Esophagus muscularis mucosa (tissue), 4 donors: ENCODE measurements at places on chromosomes 2 and 18. TPM values are rescaled to one million over a fixed set of nuclear protein-coding genes. Genes with fewer than 3 reads are reported as not detected.

Gene RNU2-63P
- total RNA-seq = not detected

Gene SERPINB4
- total RNA-seq = not detected

Gene XDH
- total RNA-seq = not detected

DNA sequence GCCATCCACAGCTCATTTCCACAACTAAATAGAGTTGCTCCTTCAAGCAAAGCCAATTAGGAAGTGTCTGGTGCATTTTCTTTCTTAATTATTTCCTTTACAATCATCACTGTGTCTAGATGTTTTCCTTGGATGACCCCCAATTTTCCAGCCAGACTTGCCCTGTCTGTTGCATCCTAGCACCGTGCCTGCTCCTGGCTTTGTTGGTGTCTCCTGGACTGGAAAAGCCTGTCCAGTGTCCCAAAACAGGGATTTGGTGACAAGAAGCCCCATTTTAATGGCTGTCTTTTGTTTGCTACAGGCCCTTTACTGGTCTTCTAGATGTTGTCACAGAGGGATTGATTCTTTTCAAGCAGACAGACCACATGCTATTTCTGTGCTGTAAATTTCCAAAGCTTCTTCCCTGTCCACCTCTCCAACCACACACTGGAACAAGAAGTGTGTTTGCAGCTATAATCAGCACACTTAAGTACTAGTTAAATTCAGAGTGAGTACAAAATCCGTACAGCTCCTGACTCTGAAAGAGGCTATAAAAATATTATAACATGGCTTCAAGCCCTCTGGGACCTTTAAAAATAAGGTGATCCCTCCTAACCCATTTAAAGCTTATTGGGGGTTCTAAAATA lies 38.4 kb downstream of the RNF144A start:
- DNase-seq = peak; percentile 45
- peaks cover 27% of the 10 kb centered on the region for H3K4me1 ChIP-seq
- no peaks in the 10 kb centered on the region for H3K36me3 ChIP-seq

DNA sequence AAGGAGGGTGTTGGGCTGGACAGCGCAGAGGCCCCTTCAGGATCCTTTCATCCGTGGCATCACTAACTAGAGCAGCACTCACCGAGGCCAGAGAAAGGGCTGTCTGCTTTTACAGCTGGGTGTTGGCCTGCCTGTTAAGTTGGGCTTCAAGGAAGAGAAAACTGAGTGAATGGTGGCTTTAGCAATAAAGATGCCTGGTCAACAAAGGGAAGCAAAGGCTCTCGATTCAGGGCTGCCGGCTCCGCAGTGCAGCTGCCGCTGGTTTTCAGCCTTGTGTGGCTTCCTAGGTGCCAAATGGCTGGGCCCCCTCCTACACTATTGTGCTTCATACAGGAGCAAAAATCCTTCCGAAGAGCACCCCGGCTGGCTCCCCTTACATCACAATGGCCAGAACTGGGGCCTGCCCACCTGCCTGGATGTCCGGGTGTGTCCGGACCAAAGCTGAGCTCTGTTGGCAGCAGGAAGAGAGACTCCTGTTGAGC lies 61.0 kb upstream of the GPR45 start:
- H3K27me3 ChIP-seq = no peaks in the 10 kb centered on the region
- no peak overlapping the region for H3K4me3 ChIP-seq
- no peak overlapping the region for H3K27ac ChIP-seq
- no peaks in the 10 kb centered on the region for H3K4me1 ChIP-seq
- no peaks in the 10 kb centered on the region for H3K36me3 ChIP-seq

DNA sequence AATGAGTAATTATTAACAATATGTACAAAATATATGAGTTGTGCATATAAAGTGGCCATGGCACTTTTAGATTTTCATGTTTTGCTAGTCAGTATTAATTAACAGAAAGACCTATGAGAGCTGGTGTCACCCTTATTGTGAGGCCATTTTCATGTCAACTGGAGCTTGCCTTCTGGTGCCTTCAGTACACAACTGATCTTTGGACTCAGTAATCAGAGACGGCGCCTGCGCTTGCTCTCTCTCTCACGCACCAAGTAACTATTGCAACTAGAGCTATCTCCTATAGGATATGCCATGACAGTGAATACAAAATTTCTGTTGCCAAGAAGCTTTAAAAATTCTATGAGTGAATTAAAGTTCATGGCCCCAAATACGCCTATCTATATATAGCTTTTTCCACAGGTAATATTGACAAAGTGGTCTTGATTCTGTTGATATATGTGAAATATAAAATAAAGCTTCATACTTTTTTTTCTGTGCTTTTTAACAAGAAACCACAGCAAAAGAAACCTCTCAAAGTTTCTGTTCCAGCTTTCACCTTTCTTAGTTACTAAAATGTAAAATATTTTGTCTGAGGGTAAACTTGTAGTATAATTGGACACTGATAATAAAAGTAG lies 2.9 kb downstream of the SERTAD2 start:
- H3K27ac ChIP-seq = peak overlapping the region; percentile 99
- H3K36me3 ChIP-seq = no peaks in the 10 kb centered on the region
- peaks cover 44% of the 10 kb centered on the region for H3K4me1 ChIP-seq

DNA sequence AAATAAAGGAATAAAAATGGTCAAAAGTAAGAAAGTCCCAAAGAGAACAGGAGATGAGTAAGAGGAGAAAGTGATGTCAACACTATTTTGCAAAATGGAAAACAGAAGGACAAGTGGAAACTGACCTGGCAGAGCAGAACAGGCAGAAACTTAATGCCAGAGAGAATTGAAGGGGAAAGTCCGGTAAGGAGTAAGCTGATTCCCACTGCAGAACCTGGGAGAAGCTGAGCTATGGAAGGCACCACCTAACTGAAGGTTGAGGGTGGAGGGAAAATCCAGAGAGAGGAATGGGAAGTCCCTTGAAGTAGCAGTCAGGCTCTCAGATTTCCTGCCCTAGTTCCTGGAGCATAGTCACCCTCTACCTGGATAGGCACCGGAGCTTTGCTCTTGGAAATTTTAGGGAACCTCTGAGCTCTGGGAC lies 59.8 kb downstream of the MOGAT1 start:
- no peak for DNase-seq
- no peaks in the 10 kb centered on the region for H3K36me3 ChIP-seq
- H3K4me3 ChIP-seq = no peak overlapping the region
- peak overlapping the region; percentile 40 for H3K27ac ChIP-seq
